Natural killer cell (primary cell): ENCODE measurements at places on chromosomes 7 and 10. TPM values are rescaled to one million over a fixed set of nuclear protein-coding genes. Genes with fewer than 3 reads are reported as not detected.
A peak's percentile ranks its signal among the peaks of the same experiment; 100 is the strongest.

The NAT16 gene
- not detected for total RNA-seq

The TAS2R5 gene
- total RNA-seq: 1.9 TPM

The IGFBP1 gene
- total RNA-seq: not detected

The CYP3A5 gene
- total RNA-seq: not detected

The LRRC17 gene
- total RNA-seq: not detected

DNA sequence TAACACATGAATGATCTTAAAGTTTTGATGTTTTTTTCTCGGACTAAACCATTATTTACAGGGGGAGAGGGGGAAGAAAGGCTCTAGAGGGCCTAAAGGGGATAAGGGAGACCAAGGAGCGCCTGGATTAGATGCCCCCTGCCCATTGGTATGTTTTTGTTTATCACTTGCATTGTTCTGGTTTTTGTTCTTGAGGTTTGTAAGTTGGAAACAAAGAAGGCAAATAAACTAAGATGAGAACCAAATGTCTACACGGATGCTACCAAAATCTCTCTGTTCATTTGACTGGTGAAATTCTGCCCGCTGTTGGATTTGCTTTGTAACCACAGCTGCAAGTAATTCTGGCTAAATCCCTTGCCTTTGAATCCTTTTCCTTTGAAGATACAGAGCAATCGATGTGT, 99.8 kb upstream of the MACROH2A2 start:
- no peak overlapping the region for H3K4me3 ChIP-seq
- no peak overlapping the region for H3K27ac ChIP-seq
- DNase-seq: no peak
- H3K27me3 ChIP-seq: no peaks in the 10 kb centered on the region

DNA sequence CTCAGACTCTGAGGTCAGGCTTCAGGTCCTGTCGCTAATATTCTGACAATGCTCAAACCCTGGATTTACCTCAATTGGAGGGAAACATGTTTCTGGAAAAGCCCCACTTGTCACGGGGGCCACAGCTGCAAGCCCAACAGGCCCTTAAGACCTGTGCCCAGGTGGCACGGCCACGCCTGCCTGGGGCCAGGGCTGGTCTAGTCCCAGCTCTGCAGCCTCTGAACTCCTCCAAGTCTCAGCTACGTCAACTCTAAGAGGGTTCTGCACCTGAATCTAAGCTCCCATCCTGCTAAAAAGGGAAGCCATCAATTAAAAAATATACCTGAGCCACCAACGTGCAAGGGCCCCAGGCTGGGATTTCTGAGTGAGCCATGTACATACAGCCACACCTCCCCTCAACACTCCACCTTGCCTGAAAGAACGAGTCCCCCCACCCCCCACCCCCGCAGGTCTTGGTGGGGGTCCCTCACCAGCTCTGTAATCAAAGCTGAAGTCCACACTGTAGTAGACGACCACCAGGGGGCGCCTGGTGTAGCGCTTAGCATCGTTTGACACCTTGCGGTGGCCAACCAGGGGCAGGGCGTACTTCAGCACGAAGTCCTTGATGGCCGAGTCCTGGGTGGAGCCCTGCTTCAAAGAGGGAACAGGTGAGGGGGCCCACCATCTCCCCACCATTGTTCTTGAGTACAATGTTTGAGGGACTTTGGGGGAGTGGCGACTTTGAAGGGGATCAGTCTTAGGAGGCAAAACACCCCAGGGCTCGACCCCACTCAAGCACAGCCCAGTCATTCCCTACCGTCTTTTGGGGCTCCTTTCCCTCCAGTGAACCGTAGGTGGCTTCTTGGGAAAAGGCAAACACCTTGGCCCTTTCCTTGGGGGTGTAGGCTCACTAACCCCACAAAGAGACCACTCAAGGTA, 22.6 kb downstream of the PDIA4 start:
- H3K27me3 ChIP-seq: no peaks in the 10 kb centered on the region
- H3K36me3 ChIP-seq: peaks cover 50% of the 10 kb centered on the region
- no peak overlapping the region for H3K27ac ChIP-seq
- H3K4me1 ChIP-seq: peaks cover 8% of the 10 kb centered on the region
- DNase-seq: peak; percentile 80
- no peak overlapping the region for H3K4me3 ChIP-seq

GRCh38 chr7:148699024-148699781, 500 bp downstream of the CUL1 start:
- H3K4me1 ChIP-seq: peaks cover 22% of the 10 kb centered on the region
- DNase-seq: peak; percentile 70
- no peaks in the 10 kb centered on the region for H3K36me3 ChIP-seq
- peak overlapping the region; percentile 85 for H3K4me3 ChIP-seq
- H3K27ac ChIP-seq: peak overlapping the region; percentile 78
- H3K27me3 ChIP-seq: no peaks in the 10 kb centered on the region

The LEP gene
- total RNA-seq: not detected

DNA sequence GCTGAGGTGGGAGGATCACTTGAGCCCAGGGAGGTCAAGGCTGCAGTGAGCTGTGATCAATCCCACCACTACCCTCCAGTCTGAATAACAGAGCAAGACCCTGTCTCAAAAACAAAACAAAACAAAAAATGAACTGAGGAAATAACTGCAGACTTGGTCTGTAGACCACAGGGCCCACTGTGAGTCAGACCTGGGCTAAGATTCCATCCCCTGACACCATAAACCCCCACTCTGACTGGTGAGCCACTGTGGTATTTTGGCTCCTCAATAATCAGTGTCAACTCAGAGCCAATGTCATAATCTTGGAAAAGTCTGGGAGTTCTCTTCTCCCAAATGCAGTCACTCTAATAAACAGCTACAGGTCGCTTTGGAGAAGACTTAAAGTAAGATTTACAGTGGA, 24.0 kb upstream of the ERCC6 start:
- no peak for DNase-seq
- peaks cover 5% of the 10 kb centered on the region for H3K4me1 ChIP-seq

- H3K36me3 ChIP-seq: no peaks in the 10 kb centered on the region
- H3K27me3 ChIP-seq: no peaks in the 10 kb centered on the region
- H3K4me1 ChIP-seq: no peaks in the 10 kb centered on the region
- DNase-seq: no peak
- H3K4me3 ChIP-seq: no peak overlapping the region
These were observed 206.9 kb upstream of the PHYHIPL start for GRCh38 chr10:58969576-58969975.

DNA sequence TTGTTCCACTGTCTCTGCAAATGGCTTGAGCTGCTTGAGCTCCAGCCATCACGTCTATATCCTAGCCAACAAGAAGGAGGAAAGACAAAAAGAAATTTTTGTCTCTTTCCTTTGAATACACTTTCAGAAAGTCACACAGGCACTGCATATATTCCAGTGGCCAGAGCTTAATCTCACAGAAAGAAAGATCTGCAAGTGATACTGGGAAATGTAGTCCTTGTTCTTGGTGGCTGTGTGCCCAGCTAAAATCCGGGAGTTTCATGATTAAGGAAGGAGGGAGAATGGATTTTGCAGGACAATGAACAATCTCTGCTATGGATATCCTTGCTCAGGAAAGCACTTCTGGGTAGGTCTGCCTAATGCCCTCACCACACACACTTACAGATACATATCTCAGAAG, 19.5 kb upstream of the DLG5 start:
- no peaks in the 10 kb centered on the region for H3K27me3 ChIP-seq
- no peak overlapping the region for H3K4me3 ChIP-seq
- no peak overlapping the region for H3K27ac ChIP-seq
- no peaks in the 10 kb centered on the region for H3K36me3 ChIP-seq
- H3K4me1 ChIP-seq: no peaks in the 10 kb centered on the region

DNA sequence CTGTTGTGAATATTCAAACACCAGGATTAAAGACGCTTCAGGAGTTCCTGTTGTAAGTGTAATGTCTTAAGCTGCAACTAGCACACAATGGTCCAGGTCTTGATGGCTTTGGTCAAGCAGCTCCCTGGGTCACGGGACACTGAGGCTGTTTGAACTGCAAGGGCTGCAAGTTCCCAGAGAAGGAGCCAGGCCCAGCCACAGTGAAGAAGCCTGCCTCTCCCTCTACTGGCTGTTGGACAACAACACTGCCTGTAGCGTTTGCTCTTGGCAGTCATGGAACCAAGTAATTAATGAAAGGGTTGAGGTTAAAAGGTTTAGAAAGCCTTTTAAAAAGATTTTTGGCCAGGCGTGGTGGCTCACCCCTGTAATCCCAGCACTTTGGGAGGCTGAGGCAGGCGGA, 31.9 kb upstream of the GUSB start:
- no peaks in the 10 kb centered on the region for H3K36me3 ChIP-seq
- no peak overlapping the region for H3K4me3 ChIP-seq
- H3K4me1 ChIP-seq: no peaks in the 10 kb centered on the region
